Activated CD8-positive, alpha-beta memory T cell treated with anti-CD3 and anti-CD28 coated beads for 24 hours (primary cell): ENCODE measurements at places on chromosomes 1 and 21.

- no peak for DNase-seq
Measured at GRCh38 chr1:3050603-3051002, 18.4 kb upstream of the PRDM16 start.

- no peak for DNase-seq
Measured at GRCh38 chr1:29802181-29803068, 566.1 kb downstream of the PTPRU start.

- DNase-seq: no peak
Measured at GRCh38 chr1:41286486-41286885, 44.4 kb upstream of the SCMH1 start.

- DNase-seq: no peak
Measured at GRCh38 chr1:154840269-154841176, 29.6 kb downstream of the KCNN3 start.

DNA sequence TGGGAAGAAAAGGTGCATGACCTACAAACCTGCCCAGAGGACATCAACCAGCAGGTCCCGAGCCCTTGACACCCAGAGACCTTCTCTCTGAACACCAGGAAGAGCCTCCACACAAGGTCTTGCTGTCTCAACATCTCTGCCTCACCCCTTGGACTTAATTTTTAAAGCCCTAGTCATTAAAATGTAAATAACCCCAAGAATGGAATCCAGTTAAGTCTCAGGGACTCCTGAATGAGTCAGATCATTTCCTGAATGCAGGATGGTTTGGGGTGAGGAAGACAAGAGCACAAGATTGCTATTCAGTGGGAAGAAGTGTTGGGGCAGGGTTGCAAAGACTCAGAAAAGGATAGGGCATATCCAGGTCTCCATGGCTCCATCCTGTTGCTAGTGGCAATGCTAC, 17.8 kb upstream of the GRIK3 start:
- DNase-seq: no peak

GRCh38 chr1:54763816-54764132, 549 bp downstream of the PARS2 start:
- no peak for DNase-seq

- DNase-seq: no peak
Measured at GRCh38 chr1:175857756-175858155, 114.4 kb upstream of the TNR start.

- DNase-seq: no peak
Measured at GRCh38 chr1:154410185-154410827, 5.2 kb downstream of the IL6R start.

DNA sequence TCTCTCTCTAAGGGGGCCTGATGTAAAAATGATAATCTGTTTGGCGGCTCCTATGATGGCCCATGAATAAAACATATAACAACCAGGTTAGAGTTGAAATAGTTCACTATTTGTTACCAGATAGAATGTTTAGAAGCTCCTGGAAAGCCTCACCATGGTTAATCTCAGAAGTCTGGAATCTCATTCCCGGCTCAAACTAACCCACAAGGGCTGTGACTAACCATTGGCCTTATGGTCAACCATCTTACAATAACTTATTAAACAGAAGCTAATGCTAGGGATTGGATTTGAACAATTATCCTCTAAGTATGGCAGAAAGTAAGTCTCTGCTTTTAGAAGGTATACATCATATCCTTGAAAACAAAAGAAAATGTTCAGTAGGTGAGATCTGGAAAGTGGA, 134.1 kb upstream of the ADGRL2 start:
- no peak for DNase-seq

DNA sequence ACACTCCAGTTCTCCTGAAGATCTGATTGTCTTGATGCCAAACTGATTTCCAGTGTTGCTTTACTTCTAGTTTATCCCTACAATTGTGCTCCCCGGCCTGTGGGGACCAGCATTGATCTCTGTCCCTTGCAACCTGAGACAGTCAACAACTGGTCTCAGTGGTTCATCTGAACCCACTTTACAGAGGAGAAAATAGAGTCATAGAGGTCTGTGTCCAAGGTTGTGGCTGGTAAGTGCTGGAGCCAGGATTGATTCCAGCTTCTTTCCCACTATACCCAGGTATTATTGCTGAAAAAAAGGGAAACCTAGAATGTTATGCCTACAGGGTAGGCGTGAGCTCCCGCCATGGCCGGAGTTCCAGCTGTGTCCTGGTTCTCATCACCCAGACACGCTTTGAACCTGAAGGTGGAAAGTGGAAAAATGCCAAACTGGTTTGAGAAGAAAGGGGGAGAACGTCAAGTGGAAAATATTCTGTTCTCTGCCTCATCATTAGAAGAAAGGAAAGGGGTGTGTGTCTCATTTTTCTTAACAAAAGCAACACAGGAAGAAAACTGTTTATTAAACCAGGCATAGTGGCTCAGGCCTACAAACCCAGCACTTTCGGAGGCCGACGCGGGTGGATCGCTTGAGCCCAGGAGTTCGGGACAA, 60.7 kb upstream of the ITPKB start:
- DNase-seq: no peak
